ENCODE measurements at places on chromosomes 6 and 20.

- DNase-seq, result no peak
These were observed 11.2 kb downstream of the SLC22A1 start for GRCh38 chr6:160132776-160133338.

DNA sequence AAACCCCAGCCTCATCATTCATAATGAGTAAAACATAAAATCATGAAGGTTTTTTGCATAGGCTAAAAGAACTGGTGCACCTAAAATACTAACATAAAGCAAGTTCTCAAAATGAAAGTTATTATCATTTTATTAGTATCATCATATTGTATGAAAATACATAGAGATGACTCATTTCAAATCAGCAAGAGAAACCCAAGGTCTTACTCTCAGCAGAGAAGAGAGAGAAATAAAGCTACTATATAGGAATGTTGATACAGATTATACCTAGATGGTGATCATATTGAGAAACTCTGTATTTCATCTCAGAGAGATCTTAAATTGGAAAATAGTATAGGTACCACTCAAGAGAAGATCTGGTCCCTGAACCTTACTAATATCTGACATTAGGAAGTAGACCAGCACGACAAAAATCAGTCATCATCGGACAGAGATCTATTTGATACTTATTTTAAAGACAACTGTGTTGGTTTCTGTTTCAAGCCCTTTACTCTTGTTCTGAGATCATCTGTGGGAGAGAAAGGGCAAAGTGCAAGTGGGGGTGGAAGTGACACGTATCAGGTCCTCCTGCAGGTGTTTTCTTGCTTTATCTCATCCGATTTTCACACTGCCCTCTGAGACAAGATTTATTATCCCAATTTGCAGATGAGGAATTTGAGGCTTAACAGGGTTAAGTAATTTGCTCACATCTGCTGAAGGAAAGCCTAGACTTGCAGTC lies 532.3 kb downstream of the MAFB start:
- DNase-seq, result no peak

- DNase-seq, result no peak
These were observed 19.8 kb downstream of the NEDD9 start for GRCh38 chr6:11212664-11213063.

- no peak for DNase-seq
These were observed 4.6 kb upstream of the LZTS3 start for GRCh38 chr20:3177746-3178485.

DNA sequence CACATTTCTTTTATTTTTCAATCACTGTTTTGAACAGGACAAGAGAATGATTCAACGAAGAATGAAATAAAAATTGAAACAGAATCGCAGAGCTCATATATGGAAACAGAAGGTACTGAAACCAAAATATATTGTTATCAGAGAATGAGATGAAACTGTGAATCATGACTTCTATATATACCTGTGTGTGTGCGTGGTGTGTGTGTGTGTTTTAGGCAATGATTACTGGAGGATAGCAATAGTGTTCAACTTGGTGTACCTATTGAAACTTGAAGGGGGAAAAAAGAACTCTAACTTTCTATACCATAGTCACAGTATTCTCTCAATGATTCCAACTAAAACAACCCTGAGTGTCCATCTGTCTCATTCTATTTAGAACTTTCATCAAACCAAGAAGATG lies 586.6 kb downstream of the KIF16B start:
- no peak for DNase-seq

DNA sequence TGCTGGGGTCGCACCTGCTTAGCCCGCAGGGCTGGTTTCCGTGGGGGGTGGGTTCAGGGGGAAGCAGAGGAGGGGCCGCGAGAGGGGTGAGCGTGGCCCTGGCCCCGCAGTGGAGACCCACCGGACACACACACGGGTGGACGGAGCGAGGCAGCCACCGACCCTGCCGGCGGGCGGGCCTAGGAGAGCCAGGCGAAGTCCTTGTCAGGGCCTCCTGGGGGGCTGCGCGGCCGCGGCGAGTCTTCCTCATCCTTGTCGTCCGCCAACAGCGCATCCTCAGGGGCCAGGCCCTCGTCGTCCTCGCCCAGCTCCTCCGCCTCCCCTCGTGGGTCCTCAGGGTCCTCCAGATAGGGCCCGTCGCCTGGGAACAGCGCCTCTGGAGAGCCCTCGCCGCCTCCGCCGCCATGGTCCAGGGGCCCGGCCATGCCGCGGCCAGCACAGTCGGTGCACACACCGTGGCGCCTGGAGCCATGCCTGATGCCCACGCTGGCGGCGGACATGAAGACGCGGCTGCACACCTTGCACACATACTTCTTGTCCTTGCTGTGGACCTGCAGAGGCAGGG lies 7.3 kb downstream of the SLC2A4RG start:
- DNase-seq, result no peak

DNA sequence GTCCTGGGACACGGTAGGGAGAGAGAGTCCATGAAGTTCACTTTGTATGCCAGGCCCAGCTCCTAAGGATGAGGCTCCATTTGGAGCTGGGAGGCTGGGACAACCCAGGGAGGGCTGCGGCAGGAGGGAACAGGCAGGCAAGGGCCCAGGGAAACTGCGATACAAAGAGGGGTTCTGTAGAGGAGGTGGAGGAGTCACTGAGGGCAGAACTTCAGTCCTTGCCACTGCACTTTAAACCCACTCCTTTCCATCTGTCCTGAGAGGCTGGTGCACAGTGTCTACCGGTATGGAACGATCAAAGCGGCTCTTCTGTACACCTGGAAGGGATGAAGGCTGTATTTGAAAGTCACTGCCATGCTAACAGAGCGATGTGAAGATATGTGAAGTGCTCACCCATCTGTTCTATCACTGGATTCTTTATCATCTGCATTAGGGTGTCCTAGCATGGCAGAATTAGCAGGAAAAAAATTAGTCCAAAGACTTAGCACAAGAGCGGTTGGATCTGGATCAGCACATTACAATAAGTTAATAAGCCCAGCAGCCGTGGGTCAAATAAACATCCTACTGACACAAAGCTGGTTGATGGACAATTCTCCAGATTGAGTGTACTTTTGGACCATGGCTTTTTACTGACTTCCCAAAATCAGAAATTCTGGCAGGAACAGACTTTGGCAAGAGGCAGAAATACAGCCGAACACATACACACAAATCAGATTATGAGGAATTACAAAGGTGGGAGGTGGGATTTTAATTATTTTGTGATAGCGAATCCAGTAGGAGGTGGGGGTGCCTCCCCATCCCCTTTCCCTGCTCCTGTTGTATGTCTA lies 20.9 kb upstream of the ZFAND3 start:
- DNase-seq, result no peak

DNA sequence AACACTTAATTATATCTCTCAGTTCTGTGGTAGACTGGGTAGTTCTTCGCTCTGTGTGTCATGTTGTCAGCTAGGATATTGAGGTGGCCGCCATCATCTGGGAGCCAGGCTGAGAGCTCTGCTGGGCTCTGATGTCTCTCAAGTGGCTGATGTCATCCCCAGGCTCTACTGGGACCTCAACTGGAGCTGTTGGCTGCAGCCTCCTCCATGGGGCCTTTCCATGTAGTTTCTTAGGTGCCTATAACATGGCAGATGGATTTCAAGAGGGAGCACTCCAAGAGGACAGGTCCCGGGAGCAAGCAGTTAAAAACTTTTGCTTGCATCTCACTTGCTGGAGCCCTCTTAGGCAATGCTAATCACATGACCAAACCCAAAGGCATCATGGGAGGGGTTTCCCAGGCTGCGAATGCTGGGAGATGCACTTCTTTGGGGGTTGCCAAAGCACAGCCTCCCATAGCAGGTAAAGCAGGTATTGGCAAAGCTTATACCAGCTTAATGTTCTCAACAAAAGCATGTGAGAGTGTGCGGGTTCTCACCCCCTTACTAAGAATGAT lies 129.8 kb downstream of the TMEM242 start:
- no peak for DNase-seq

- no peak for DNase-seq
These were observed 84.6 kb downstream of the ANKS1A start for GRCh38 chr6:34973547-34974248.

GRCh38 chr6:43101497-43101896 lies 25.4 kb downstream of the PTK7 start:
- DNase-seq, result no peak

- no peak for DNase-seq
These were observed 11.4 kb downstream of the CTSZ start for GRCh38 chr20:58995461-58996225.

GRCh38 chr6:1923449-1923848 lies 313.7 kb downstream of the FOXC1 start:
- no peak for DNase-seq

GRCh38 chr6:43737272-43738081 lies 32.5 kb upstream of the VEGFA start:
- no peak for DNase-seq

- DNase-seq, result no peak
These were observed 37.6 kb upstream of the MDFI start for GRCh38 chr6:41600499-41601247.

DNA sequence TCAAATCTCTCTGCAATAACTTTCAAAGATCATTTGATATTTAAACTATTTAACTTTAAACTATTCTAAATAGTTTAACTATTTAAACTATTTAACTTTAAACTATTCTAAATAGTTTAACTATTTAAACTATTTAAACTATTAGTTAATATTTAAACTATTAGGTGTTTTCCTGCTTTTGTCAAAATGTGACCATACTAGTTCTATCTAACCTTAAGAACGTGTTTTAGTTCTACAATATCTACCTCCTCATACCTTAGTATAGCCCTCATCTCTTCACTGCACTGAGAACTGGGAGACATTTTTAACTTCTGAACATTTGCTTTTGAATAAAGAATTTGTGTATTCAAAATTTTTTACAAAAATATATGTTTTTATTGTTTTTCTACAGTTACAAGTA lies 429.1 kb downstream of the ADGRB3 start:
- no peak for DNase-seq

DNA sequence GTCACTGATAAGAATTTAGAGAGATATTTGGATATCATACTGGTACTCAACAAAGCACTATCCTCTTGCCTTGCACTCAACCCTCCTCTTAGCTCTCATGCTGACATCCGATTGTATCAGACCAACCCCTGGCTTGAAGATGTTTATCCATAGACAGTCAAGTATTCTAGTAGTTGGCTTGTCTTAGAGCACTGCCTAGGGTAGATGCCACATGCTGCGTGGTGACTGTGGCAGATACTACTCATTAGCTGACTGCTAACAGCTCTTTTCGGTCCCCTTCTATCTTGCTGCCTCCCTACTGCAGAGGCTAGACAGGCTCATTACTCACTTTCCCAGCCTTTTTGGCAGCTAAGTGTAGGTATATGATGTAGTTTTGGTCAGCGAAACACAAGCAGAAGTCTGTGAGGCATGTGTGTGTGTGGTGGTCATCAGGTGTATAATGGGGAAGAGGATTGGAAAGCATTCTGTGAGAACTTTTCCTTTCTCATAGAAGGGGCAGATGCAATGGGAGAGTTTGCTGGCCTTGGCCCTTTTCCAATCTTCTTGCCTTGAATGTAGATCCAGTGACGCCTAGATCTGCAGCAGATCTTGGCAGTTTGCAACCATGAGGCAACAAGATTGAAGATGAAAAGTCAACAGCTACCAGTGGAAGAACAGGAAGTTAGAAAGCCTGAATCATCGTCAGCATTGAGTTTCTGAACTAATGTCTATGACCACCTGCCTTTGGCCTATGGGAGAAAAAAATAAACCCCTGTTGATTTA lies 4.4 kb upstream of the IFNGR1 start:
- no peak for DNase-seq

DNA sequence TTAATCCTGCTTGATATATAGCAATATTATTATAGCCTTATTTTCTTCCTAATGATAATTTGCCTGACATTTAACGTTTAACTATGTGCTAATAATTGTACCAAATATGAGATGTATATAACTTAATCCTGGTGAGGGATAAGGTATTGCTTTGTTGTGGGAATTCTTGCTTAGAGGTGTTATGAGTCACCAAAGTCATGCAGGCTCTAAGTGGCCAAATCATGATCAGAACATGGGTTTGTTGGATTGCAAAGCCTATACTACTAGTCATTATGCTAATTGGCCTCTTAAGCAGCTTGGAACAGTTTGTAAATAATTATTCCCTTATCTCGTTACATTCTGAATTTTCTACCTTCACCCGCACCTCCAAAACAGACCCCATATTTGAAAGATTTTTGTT lies 21.9 kb upstream of the C6orf141 start:
- DNase-seq, result no peak

GRCh38 chr6:137791281-137792159 lies 75.5 kb upstream of the TNFAIP3 start:
- no peak for DNase-seq

DNA sequence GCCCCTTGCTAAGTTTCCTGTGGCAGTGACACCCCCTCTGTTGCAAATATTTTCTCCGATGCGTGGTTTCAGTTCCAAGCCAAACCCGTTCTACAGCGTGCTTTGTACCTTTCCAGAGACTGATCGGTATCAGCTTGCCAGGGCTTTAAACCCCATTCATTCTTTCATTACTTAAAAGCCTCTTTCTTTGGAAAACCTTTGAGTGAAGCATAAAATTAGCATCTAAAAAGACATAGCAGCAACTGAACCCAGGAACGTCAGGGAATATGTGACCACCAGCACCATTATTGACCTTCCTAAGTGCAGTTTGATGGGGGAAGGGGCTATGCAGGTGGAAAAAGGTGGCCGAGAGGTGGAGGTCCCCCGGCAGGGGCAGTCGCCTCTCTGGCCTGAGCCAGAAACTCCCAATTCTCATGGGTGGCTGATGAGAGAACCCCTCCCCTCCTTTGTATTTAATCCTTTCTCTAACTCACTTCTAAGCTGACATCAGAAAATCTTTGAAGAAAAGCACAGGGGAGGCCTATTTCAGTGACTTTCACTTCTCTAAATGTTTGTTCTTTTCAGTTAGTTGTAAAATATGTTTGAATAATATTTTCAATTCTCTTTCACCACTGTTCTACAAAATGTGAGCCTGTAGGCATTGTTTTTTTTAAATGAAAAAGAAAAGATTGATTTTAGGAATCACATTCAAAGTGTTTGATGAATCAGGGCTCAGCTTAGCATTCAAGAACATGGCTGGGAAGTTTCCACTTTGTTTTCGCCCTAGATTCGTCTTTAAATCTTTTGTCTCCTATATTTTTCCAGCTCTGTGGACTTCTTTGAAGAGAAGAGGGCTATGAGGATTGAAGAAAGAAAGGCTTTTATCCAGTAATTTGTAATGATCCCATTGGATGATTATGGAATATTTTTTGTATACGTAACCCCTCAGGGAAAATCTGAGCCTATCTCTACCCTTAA lies 89.2 kb downstream of the RSPH3 start:
- DNase-seq, result no peak

DNA sequence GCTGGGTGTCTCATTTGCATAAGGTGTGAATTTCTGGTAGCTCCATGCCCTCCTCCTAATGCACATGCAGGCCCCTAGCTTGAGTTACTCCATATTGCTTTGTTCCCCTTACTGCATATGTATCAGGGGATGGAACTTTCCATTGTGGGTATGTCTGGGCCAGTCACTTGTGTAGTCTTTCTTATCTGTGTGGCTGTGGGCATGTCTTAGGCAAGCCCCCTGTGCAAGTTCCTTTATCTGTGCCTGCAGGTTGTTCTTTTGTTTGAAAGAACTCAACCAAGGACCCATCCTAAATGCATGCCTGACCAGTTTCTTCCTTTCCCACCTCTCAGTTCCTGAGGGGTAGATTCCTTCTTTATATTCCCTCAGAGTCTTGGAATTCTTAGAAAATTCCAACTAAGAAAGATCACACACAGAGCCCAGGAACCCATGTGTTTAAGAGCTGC lies 23.6 kb downstream of the MBOAT1 start:
- no peak for DNase-seq

- no peak for DNase-seq
These were observed 187.1 kb downstream of the MYLK4 start for GRCh38 chr6:2563635-2564034.

- no peak for DNase-seq
These were observed 570.4 kb upstream of the GJE1 start for GRCh38 chr6:141562186-141562811.
